ENCODE measurements at places on chromosomes 2 and 18.

- DNase-seq, result peak; percentile 67
These were observed 8.3 kb upstream of the ASB1 start for GRCh38 chr2:238418196-238418998.

DNA sequence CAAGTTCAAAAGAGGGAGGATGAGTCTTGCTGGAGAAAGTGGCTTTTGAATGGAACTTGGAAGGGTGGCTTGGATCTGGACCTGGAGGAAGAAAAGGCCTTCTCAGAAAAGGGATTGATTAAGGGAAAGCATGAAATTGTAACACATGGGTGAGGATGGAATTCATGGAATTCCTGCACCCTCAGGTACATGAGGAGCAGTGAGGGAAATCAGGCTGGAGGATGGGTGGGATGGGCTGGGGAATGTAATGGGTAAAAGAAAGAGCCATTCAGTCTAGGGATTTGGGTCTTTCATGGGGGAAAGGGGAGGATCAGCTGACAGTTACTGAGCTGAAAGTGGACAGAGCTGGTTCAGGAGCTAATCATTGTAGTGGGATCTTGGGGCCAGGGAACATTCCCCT lies 51.2 kb upstream of the HAAO start:
- DNase-seq, result no peak

GRCh38 chr2:221464971-221465370 lies 107.1 kb downstream of the EPHA4 start:
- no peak for DNase-seq

DNA sequence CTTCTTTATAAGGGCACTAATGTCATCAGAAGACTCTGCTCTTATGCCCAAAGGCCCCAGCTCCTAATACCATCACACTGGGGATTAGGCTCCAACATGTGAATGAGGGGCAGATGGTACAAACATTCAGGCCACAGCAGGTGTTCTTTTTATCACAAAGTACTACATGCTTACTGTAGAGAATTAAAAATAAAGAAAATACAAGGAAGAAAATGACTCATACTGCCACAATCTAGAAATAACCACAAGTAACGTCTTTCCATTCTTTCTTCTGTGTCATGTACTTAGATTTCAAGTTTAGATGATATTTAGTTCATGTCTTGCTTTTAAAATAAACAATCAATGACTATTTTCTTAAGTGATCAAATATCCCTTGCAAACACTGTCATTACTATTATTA lies 100.3 kb upstream of the NEDD4L start:
- no peak for DNase-seq

DNA sequence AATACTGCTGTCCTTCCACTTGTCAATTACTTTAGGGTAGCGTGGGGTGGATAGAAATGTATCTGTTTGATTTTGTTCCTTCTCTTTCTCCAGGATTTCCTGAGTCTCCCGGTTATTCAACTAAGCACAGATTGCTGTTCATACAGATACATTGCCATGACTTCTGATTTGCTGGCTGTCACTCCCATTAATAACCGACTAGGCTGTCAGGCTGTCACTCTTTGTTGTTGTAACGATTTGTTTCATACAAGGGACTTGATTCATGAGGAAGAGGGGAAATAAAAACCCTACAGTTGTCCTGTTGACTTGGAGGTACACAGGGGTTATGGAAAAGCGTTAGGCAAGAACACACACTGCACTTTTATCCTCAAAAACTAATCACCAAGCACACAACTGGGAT lies 302.7 kb upstream of the SMIM21 start:
- no peak for DNase-seq

GRCh38 chr2:145399131-145399530 lies 879.2 kb upstream of the ZEB2 start:
- no peak for DNase-seq

DNA sequence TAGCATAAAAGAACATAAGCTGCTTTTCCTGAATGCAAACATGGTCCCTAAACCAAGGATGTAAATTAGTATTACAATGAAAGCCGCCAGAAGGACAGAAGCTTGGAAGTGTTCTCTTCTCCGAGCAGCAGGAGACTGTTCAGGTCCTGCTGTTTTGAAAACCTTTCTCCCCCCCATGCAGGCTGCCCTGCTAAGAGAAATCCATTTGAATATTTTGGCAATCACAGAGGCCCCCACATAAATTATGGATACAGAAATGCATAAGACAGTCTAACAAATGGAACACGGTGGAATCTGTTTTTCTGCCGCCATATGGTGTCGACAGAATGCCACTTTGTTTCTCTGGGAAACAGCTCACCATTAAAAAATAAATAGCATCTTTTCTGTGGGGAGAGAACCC lies 600.4 kb upstream of the KLHL29 start:
- no peak for DNase-seq

GRCh38 chr2:239143858-239144712 lies 256.7 kb downstream of the HDAC4 start:
- no peak for DNase-seq

DNA sequence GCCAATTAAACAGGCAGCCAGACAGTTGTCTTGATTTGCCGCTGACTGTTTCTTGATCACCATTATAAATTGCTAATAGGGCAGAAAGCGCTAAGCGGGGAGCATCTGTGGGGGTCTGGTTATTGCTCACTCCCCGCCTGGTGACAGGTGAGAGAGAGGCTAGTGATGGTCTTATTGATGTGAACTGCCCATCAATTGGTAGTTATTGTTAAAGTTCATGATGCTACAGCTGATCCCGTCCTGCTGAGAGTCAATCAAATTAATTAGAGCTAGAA lies 148.5 kb downstream of the LNPK start:
- DNase-seq, result no peak

GRCh38 chr18:26482569-26482968 lies 65.8 kb downstream of the KCTD1 start:
- DNase-seq, result no peak

- no peak for DNase-seq
These were observed 9.3 kb upstream of the RNU4ATAC start for GRCh38 chr2:121521359-121521758.

DNA sequence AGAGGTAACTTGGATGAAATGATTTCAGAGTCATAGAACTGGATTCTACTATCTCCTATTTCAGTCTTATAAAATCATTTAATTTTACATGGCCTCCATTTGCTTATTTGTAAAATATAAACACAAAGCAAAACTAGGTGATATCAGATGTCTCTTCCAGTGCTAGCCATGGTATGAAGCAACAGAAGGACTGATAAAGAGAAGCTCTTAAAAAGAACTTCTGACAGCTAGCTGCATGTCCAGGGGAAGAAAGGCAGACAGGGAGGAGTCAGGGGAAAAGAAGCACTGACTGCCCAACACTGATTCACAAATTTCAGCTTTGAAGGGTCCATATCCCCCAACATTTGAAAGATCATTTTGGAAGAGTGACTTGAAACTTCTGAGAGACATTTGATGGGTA lies 6.4 kb downstream of the SLC8A1 start:
- DNase-seq, result no peak

GRCh38 chr2:226773291-226773690 lies 26.3 kb downstream of the IRS1 start:
- no peak for DNase-seq

DNA sequence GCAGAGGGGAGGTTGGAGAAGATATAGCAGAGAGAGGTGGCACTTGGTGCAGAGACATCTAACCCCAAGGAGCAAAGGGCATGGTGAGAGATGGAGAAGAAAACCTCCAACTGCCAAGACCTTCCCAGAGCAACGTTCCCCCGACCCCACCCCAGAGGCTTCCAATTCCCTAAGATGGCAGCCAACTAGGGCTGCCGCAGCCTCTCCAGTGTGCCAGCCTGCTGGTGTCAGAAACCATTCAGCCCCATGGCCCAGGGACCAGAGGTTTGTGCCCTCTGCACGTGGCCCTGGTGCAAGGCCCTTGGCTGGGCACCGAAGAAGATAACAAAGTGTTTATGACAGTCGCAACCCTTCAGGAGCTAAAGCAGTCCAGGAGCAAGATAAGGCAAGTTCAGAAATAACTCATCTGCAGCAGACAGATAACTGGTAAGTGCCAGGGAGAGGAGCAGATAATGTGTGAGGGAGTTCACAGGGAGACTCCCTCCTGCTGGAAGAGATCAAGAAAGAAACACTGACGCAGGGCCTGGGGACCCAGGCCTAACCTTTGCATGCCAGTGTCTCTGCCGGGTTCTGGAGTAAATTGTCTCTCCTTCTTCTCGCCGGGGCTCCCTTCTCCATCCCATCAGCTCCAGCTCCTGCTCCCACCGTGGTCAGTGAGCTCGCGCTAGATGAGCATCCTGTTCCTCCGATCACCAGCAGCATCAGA lies 66.1 kb upstream of the ID2 start:
- DNase-seq, result no peak

DNA sequence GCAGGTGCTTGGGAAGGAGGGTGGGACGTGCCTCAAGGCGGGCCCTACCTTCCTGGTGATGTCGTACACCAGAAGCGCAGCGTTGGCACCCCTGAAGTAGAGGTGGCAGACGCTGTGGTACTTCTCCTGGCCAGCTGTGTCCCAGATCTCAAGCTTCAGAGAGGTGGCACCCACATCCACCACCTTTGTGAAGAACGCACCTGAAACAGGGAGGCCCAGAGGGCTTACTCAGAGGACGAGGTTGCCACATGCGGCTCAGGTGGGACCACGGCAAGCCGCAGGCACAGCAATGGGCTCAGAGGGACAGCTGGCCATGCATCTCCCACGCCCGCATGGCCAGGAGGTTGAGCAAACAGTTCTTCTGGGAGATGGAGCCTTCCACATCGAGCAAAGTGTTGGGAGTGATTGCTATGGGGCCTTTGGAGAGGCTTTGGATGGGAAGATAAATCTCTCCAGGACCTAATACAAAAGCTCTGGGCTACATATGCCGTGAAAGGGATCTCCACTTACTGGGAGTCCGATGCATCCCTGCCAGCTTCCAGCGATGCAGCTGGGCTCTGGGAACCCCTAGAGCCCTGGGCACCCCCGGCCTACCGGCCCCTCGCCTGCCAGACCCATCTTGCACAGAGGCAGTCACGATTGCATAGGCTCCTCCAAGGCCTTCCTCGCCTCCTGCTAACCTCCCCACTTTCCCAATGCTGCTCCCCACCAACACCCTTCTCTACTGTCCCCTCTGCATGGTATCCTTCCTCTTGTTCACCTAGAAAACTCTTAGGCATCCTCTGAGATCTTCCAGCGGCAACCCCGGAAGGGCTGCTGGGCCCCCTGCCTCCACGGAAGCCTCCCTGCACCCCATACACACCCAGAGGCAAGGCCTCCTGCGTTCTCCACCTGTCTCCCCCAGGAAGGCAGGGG lies 11.8 kb downstream of the PRLH start:
- DNase-seq, result no peak

DNA sequence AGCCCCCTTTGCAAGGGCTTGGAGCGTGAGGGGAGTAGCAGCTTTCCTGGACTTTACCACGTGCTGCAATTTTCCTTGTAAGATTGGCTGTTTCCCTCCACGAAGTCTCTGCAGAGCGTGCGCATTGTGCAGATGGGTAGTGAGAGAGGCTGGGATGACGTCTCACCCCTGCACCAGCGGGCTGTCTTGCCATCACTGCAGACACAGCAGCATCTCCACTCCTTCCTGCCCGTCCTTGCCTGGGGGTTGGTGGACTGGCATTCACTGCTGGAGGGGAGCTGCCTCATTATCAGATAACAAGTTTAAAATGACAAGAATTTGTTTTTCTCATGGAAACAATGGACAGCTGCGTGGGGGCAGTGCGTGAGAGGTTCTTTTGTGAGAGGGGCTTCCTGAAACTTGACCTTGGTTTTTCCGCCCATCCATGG lies 45.3 kb upstream of the HS6ST1 start:
- DNase-seq, result no peak

DNA sequence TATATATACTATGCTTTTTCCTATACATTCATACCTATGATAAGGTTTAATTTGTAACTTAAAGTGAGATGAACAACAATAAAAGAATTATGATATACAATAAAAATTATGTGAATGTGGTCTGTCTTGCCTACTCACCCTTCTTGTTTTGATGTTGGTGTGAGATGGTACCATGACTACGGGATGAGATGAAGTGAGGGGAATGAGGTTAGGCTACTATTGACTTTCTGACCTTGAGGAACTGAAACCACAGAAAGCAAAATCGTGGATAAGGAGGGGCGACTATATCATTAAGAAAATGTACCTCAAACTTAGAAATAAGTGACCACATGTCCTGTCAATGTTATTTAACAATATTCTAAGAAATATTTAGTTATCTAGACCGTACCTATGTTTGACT lies 103.9 kb upstream of the PPP1CB start:
- no peak for DNase-seq

DNA sequence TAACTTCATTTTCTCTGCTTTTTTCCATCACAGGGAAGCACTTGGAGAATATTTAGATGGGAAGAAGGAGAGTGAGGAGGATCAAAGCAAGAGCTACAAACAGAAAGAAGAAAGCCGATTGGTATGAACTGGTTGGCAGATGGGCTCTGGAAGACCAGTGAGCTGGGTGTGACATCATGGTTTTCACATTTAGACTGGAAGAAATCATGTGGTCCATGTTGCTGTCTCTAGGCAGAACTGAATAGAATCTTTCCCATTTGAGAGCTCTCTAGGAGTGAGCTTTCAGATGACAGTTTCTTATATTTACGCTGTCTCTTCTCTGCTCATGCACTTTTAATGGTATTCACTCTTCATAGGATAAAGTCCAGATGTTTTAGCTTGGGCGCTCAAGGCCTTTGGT lies 12.6 kb downstream of the DRC1 start:
- DNase-seq, result no peak

GRCh38 chr18:76699923-76700322 lies 122.4 kb upstream of the ZNF236 start:
- DNase-seq, result no peak

GRCh38 chr2:128269063-128269989 lies 49.3 kb downstream of the HS6ST1 start:
- DNase-seq, result no peak

GRCh38 chr2:232229911-232230310 lies 148.6 kb upstream of the ALPP start:
- DNase-seq, result no peak

GRCh38 chr2:3141696-3142095 lies 235.9 kb downstream of the EIPR1 start:
- DNase-seq, result no peak

GRCh38 chr2:158922601-158923000 lies 45.8 kb upstream of the TANC1 start:
- DNase-seq, result no peak

DNA sequence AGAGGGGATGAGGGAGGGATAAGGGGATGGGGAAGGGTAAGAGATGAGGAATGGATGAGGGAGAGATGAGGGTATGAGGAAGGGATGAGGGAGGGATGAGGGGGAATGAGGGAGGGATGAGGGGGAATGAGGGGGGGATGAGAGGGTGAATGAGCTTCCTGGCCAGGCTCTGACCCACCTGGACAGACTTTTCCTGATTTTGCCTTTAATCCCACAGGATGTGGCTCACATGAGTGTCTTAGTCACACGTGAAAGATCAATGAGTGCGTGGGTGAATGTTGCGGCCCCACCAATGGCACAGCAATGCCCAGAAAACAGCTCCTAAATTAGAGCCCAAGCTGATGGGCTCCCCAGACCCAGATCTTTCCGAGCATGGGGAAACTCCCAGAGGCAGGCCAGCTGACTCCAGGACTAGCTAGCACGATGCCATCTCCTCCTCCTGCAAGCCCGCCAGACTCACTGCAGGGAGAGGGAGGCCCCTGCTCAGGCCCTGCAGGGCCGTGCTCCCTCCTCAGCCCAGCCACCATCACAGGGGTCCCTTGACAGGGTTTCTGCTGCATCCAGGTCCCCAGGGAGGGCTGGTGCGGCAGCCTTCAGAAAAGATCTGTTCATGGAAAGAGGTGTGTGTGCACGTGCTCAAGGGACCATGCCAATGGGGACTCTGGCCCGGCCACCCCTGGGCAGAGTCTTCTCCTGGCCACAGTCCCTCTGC lies 41.4 kb downstream of the AQP12A start:
- DNase-seq, result no peak

Data from colonic mucosa (tissue), 4 donors.